Stimulated activated CD4-positive, alpha-beta T cell treated with anti-CD3 and anti-CD28 coated beads, TNF-alpha, amount 100 ng/mL, for 4 hours (primary cell): ENCODE measurements at places on chromosomes 13 and 19.

GRCh38 chr13:49343731-49344130, 96.0 kb downstream of the CDADC1 start:
- DNase-seq, result no peak

DNA sequence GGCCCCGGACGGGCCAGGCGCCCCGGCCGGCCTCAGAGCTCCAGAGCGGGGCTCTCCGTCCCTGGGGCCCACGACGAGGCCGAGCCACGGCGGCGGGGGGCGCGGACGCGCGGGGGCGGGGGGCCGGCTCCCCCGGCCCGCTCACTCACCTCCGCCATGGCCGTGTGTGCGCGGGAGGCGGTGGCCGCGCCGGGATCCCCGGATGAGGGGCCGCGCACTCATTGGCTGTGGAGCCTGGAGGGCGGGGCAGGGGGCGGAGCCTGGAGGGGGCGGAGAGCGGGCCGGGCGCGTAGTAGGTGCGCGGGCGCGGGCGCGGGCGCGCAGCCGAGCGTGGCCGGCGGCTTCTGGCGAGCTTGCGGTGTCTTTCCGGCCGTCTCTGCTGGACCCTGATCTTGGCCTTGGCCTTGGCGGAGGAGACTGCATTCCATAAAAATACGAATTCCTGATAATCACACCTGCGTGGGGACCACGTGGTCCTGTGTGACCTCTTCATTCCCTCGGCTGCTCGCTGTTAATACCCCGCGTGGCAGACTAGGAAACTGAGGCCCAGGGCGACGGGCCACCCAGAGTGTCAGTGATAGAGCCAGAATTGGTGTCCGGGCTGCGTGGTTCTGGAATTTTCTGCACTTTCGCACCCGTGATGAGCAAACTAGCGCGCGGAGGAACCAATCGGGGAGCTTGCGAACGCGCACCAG, at the start of gene MIER2:
Gene MIER2 (minus strand): TSS at position 172 of the 695 bp plus-strand sequence. CDS start 14 bp downstream, at position 158.
- DNase-seq, result peak; percentile 95

DNA sequence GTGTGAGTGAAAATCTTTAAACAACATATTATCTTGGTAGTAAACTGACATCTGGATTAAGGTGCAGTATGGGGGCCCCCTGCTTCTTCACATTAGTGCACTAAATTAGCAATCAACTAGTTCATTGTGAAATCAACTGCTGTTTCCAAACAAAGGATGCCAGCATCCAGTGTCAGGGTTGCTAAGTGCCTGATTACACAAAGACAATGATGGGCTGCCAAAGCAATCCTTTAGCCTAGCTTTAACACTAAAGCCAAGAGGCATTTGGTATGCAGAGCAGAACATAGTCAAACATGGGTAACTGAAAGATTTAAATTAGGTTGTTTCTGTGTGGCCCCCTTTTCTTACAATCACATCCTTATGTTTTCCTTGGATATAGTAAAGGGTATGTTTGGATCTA, 543.1 kb upstream of the SLITRK5 start:
- DNase-seq, result no peak

DNA sequence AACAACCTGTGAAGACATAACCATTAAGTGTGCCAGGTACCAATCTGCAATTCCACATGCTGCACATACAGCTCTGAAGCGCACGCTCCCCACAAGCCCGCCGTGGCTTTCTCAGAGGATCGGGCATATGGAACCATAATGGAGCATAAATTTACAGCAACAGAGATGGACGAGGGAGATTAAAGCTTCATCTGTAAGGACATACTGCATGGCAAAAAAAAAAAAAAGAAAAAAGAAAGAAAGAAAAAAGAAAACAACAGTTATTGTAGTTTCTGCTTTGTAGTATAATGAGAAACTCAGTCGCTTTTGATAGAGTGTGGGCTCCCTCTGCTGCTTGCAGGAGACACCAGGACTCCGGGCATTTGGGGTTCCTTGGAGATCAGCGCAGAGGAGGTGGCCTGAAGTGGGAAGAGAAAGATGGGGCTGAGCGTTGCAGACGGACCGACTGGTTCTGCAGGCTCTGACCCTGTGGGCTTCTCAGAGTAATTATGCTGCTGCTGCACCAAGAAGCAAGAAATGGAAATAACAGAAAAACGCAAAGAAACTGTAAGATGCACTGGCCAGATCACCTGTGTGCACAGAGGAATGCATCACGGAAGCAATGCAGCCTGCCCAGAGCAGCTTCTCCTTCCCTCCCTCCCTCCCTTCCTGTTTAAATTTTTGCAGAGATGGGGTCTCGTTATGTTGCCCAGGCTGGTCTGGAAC, 10.8 kb upstream of the PDCD5 start:
- DNase-seq, result peak; percentile 22

- DNase-seq, result no peak
Measured at GRCh38 chr13:27349458-27349857, 75.0 kb upstream of the GTF3A start.

DNA sequence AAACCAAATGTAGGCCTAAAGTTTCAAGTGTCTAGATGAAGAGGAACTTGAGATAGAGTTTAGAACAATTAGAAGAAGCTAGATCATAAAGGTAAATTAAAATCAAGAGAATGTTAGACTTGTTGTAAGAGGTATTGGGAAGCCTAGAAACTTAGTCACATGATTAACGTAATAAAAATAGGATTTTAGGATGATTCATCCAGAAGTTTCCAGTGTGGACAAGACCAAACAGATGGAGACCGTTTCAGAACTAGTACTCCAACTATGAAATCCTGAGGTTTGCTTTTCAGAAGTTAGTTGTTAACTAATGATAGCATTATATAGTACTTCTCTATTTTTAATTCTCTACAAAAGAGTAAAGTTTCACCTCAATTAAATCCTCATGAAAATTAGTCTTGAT, 104.9 kb downstream of the MZT1 start:
- DNase-seq, result no peak

DNA sequence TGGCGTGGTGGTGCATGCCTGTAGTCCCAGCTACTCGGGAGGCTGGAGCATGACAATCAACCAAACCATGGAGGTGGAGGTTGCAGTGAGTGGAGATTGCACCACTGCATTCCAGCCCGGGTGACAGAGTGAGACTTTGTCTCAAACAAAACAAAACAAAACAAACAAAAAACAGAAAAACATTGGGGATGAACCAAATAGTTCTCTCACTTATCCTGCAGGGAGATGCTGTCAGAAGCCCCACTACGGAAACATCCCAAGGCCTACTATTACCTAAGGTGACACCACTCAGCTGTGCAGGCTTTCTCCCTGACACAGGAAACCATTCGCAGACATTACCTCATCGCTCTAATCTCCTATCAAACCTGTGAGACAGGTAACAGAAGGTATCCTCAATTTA, 113.5 kb downstream of the FOXO1 start:
- DNase-seq, result no peak

DNA sequence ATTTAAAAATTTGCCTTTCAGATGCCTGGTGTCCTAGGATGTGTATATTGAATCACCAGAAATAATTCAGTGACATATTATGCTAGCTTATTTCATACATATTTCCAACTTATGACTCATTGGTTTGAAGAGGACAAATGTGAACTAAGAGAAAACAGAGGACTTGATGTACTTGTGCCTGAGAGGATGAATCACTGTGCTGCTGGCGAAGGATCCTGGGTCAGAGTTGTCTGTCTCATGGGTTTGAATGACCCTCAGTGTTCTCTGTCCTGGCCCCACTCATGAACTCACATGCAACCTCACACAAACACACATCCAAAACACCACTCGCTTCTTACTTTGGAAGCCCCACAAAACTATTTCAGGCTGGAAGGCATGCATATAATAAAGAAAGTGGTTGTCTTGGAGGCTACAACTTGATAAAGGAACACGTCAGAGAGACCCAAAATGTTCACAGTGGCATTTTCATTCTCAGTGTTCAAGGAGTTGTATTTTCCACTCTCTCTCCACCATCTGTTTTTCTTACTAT, 129.0 kb upstream of the SPRY2 start:
- DNase-seq, result no peak

GRCh38 chr13:102097708-102098107, 304.1 kb downstream of the FGF14 start:
- no peak for DNase-seq

GRCh38 chr13:41394166-41394565, 63.2 kb upstream of the RGCC start:
- DNase-seq, result no peak
